HT1080 (cell line): ENCODE measurements at places on chromosomes 4 and X. TPM values are rescaled to one million over a fixed set of nuclear protein-coding genes. Genes with fewer than 3 reads are reported as not detected.

AMTN gene
- total RNA-seq, result 0.45 TPM in 1 of 2 replicates, not detected in the other

MAP9 gene
- total RNA-seq, result 5.4 and 5.7 TPM in 2 replicates

DNA sequence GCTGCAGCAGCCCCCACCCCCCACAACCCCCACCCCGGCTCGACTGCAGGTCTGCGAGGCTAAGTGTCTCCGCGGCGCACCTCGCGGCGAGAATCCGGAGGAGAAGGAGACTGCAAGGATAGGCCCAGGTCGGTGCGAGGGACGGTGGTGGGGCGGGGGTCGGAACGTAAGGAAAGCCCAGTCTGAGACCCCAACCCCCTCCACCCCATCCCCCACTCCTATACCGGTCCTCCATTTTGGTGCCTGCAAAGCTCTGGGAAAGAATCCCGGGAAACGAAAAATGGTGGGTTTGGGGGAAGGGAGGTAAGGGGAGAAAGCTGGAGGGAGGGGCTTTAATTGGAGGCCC lies 614 bp downstream of the BEX3 start:
- DNase-seq, result no peak

DNA sequence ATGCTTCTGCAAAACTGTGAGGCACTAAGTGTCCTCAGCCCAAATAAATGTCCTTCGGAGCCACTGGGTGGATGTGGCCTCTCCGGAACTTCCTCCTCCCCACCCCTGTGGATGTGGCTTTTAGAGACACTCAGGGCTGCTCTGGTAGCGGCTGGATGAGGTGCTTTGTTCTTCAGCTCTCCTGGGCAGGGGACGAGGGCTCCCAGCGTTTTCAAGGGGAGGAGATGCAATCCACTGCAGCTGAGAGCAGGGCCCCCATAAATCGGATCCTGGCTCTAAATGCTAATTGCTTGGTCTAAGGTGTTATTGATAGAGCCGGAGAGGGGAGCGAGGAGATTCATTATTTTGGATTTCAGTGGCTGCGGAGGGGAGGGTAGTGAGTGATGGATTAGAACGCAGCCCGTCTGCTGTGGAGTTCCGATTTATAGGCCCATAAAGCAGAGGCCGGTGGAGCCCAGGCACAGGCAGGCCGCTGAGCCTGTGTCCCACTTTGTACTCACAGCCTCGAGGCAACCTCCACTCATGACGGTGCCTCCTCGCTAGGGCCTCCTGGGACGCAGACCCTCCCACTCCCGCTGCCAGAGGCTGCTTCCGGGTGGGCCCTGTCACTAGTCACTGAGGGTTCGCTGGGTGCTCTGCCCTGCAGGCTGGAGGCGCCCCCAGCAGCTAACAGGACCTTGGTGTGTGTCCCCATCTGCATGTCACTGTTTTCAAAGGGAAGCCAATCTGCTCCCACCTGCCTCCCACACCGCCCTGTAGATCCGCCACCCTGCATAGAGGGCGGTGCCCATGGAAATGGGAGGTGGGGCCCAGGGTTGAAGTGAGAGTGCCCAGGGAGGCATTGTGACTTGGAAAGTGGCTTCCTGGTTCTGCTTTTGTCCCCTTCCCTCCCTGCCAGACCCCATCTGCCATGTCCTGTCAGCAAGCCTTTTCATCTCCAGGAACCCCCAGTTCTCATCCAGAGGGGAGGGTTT lies 135.4 kb upstream of the PSAPL1 start:
- no peak for DNase-seq

NSD2 gene
- total RNA-seq, result 67.4 and 83.1 TPM in 2 replicates
